ENCODE measurements at places on chromosomes 3 and 15.

GRCh38 chr15:65085207-65085753 lies 8.7 kb downstream of the KBTBD13 start:
- DNase-seq, result no peak

DNA sequence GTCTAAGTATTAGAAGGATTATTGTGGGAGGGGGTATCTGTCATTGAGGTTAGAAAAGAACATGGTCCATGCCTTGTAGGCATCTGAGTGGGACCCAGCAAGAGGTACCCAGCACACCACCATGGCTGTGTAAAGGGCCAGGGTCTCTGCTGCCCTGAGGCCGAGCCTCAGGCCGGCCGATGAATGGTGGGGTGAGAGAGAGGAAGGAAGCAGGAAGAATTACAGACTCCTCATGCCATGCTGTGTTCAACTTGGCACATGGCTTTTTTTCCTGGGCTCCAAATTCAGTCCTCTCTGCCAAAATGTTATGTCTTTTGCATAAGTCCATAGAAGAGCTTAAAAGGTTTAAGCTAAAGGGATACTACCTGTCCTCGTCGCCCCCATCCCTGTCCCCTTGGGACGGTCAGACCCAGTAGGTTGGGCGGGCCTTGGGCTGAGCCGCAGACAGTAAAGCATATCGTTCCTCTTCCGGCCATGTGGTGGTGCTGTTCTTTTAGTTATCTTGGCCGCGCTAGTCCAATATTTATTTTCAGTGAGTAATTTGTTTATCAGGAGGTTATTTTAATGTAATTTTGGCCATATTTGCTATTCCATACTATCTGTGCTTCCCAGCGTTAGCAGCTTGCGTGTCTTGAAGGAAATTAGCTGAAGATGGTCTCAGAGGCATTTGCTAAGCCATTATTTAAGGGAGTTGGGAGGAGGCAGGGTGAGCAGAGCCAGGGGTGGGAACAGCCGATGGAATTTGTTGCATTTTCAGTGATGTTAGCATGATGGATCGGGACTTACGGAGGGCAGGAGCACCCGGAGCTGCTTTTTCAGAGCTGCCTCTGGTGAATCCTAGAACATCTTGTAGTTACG lies 152.4 kb downstream of the AGBL1 start:
- DNase-seq, result peak; percentile 45

GRCh38 chr15:88482263-88482662 lies 14.8 kb downstream of the MRPS11 start:
- no peak for DNase-seq

GRCh38 chr3:50495609-50496423 lies 7.6 kb downstream of the CACNA2D2 start:
- DNase-seq, result no peak

DNA sequence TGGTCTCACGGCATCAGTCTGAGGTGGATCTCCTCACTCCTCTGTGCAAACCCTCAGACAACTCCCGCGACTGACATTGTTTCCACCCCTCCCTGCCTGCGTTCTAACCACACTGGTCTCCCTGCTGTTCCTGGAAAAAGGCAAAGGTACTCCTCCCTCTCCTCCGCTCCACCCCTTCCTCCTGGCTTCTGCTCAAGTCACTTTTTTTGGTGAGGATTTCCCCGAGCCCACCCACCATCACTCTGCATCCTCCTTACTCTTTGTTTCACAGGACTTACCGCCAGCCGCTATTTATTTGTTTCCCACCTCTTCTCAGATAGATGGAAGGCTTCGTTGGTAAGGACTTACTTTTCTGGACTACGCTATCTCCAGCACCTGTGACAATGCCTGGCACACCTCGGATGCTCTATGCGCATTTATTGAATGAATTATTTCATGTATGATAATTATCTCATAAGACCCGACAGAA lies 25.6 kb downstream of the PRR23E start:
- DNase-seq, result no peak

GRCh38 chr3:159765030-159765859 lies 223.4 kb upstream of the IL12A start:
- DNase-seq, result no peak

DNA sequence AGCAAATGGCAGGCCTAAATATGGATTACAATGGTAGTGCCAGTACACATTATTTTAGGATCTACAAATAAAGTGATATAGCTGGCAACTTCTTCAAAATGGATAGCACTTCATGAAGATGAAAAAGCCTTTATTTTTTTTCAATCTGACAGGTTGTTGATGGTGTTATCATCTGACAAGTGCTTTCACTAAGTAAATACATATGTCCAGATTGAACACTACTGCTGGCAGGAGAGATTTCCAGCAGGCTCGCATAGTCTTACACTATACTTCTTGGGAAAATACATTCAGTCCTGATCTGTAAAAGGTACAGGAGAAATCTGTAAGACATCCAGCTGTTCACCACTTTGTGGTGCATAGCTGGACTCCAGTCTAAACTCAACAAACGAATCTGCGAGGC lies 50.9 kb upstream of the ALCAM start:
- no peak for DNase-seq

DNA sequence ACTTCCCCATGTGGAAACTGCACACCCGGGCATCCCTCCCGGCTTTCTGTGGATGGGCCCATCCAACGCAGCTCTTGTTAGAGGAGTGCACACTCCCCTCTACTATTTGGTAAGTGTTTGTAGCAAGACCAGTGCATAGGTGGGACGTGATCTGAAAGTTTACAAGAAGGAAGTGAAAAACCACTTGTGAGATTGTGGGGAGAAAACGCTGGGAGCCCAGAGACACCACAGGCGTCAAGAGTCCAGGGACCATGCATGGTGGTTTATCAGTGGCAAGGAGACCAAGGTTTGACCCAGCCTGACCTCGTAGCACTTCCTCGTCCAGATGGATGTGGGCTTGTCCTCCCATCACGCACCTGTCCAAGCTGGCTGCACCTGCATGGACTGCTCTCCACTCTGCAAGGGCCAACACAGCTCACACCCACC lies 51.6 kb downstream of the ATP10A start:
- DNase-seq, result peak; percentile 22

GRCh38 chr15:39580485-39581241 lies at the start of gene THBS1:
TSS of gene THBS1 (plus strand) at chr15:39581079. CDS start at chr15:39581858, 779 bp downstream.
- peak; percentile 28 for DNase-seq

DNA sequence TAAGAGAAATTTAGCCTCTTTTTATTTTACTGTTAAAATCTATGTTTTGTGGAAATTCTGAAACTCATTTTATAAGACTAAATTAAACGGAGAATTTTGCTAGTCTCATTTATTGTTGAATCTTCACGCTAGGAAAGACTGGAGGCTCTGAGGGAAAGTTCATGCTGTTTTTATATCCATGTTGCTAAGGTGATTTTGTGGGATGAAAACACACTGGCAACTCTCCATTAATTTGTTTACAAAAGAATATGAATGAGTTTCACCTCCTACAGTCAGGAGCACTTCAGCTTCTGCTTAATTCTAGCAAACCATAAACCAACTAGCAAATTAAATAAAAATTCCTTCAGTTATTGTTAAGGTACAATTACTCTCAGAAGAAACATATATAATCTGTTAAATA lies 195.4 kb downstream of the RAP2B start:
- no peak for DNase-seq

- peak; percentile 64 for DNase-seq
These were observed 134.9 kb downstream of the EPHB1 start for GRCh38 chr3:134929976-134930375.

- no peak for DNase-seq
These were observed 59.1 kb downstream of the FMN1 start for GRCh38 chr15:33135355-33135781.

DNA sequence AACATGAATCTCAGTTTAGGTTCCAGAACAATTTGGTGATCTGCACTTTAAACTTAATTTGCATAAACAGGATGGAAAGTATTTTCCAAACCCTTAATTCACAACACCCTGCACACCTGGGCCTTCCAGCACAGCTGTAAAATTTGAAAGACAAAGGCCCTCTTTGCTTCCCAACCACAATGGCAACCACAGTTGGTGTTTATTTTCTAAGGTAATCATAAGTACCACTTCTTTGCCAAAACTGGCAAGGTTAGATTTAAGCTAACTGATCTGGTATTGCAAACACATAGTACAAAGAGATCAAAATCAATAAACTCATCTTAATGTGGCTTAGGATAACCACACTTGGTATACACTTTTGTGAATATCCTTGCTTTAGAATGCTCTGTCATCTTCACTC lies 4.1 kb downstream of the LRIG1 start:
- no peak for DNase-seq

DNA sequence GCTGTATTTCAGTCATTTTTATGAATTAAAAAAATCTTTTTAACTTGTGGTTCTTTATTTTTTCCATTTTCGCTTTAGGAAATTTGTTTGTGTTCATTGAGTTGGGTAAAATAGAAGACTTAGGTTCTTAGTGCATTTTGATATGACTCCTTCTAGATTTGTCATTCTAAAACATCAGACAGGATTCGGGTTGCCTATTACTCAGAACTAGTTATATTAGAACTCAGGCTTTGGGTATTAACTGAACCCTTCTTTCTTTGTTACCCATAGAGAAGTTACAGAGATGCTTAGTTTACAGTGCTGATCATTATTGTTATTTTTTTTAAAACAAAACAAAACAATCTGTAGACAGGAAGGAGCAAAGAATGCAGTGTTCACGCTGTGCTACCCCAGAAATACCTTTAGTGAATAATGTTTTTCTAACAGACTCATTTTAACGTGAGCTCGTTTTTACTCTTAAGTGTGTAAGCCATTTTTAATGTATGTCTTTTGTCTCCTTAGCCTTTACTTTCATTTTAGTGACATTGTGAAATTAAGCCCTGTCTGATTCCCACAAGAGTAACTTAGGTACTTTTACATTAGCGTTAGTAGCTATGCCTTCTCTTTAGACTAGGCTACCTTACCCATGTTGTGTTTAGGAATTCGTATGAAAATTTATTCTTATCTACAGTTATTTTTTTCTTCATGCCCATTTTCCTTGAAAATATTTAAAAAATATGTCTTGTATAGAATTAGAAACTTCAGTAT lies 53.4 kb downstream of the CMC1 start:
- DNase-seq, result no peak

DNA sequence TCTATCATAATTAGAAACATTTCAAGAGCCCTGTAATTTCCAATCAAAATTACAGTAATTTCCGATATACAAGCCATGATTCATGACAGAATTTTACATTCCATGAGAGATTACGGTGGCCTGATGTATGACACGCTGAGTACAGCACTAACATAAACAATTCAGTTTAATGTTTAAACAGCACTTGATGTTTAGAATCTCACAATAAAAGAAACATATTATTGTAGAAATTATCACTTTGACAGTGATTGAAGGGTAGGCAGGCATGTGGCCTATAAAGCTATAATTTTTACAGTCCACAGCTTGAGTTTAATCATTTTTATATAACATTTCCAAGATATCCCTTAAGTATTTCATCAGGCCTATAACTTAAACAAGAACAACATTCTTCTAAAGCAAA lies 48.5 kb downstream of the SATB1 start:
- no peak for DNase-seq

- DNase-seq, result peak; percentile 32
These were observed 9.6 kb upstream of the TIPARP start for GRCh38 chr3:156664831-156665178.

GRCh38 chr3:94544131-94544789 lies 481.4 kb downstream of the NSUN3 start:
- DNase-seq, result no peak

DNA sequence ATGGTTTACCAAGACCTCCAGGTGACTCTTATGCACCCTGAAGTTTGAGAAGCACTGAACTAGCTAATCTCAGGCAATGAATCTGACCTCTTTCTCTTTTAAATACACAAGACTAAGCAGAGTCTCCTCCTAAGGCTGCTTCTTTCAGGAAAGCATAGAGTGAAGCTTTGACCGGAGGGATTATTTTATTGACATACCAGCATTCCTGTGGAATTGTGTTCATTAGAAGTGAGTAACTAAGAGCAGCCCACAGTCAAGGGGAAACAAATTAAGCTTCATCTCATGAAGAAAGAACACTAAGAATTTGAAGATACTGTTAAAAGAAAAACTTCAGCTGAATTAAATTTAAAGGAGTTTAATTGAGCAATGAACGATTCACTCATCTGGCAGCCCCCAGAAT lies 963.5 kb downstream of the NTRK3 start:
- no peak for DNase-seq

DNA sequence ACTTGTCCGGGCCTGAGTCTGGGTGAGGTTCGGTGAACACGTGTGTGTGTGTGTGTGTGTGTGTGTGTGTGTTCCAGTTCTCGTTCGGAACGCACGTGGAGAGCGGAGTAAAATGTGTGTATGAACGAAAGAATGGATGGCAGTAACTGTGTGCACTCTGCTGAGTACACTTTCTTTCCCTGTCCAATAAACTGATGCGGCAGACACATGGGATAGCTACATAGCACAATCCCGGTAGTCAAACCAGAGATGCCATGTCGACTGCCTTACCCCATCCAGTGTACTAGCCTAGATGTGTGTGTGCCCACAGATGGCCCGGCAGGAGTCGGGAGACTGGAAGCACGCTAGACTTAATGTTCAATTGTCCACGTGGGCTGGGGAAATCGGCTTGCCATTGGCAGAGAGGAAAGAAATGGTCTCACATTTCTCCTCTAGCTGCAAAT lies 507 bp upstream of the GOLIM4 start:
- DNase-seq, result peak; percentile 29

DNA sequence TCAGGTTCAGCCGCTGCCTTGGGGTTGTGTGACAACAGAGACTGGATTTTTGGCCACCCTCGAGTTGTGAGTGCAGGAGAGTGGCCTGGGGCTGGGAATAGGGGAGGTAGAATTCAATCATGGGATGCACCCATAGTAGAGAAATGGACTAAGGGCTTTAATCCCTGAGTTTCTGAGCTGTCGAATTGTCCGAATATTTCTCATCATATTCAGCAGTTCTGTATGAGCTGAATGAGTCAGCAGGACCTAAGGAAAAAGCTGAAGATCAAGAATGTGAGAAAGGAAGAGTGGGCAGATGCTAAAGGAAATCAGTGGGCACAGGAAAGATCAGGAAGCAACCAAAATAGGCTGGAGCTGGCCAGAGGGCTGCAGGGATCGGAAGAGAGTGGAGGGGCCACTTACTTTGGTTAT lies 44.4 kb upstream of the SACM1L start:
- DNase-seq, result no peak

- no peak for DNase-seq
These were observed 84.3 kb downstream of the MTHFS start for GRCh38 chr15:79812541-79812940.

- DNase-seq, result no peak
These were observed 41.6 kb downstream of the POLG start for GRCh38 chr15:89293012-89293411.

DNA sequence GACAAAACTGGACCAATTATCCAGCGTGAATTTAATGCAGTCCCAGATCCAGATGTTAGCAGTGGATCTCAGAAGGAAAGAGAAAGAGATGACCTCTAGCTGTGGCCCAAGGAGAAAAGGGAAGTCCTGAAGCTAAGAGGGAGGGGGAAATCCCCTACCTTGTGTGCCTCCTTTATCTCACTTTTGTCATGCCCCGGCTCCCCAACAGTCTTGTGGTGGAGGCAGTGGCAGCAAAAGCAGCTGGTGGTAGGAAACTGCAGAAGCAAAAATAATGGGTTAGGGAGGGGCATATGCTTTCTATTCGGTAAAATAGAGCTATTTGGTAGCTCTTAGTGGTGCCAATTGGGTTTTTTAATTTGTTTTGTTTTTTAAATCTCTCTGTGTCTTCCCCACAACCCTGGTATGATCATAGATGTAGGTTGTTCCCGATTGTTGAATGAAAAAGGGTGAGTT lies 56.5 kb downstream of the MCTP2 start:
- DNase-seq, result peak; percentile 80

GRCh38 chr15:26892182-26892518 lies 25.3 kb downstream of the GABRA5 start:
- DNase-seq, result no peak

GRCh38 chr3:131728898-131729642 lies 226.3 kb upstream of the MRPL3 start:
- DNase-seq, result no peak

Data from activated CD4-positive, alpha-beta T cell treated with anti-CD3 and anti-CD28 coated beads, Interleukin-10, Interleukin-2, amounts not matched to agents 100 ng/mL and 50 ng/mL, durations not matched to agents 16 hours and 8 hours (primary cell).